ENCODE measurements at places on chromosomes 4 and X.

DNA sequence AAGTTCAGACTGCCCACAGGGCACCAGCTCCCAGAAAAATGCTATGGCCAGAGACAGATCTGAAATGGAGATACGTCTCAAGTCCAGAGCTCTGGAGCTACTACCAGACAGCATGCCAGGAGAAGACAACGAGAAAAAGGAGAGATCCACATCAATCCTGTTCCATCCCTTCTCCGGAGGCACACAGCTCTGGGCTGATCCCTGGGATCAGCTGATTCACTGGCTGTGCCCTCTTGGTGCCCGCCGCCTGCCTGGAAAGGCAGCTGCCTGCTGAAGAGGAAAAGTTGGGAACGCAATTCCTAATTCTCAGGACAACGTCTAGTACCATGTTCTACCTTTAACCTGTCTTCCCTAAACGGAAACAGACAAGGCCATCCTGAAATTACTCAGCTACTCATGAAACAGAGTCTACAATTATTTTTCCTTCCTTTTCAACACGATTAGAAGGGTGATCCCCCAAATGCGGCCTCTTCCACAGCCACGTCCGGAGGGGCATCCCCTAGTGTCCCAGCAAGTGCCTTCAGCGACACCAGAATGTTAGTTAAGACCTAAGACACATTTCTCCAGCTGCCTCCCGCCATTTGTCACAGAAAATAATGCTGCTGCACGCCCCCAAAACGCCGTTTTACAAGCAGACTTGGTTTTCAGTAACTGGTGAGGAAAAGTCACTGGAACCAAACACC, 2.4 kb downstream of the ZFYVE28 start:
- peaks cover 5% of the 10 kb centered on the region for H3K36me3 ChIP-seq
- peaks cover 60% of the 10 kb centered on the region for H3K4me1 ChIP-seq
- no peak for DNase-seq
- H3K27ac ChIP-seq, result no peak overlapping the region

DNA sequence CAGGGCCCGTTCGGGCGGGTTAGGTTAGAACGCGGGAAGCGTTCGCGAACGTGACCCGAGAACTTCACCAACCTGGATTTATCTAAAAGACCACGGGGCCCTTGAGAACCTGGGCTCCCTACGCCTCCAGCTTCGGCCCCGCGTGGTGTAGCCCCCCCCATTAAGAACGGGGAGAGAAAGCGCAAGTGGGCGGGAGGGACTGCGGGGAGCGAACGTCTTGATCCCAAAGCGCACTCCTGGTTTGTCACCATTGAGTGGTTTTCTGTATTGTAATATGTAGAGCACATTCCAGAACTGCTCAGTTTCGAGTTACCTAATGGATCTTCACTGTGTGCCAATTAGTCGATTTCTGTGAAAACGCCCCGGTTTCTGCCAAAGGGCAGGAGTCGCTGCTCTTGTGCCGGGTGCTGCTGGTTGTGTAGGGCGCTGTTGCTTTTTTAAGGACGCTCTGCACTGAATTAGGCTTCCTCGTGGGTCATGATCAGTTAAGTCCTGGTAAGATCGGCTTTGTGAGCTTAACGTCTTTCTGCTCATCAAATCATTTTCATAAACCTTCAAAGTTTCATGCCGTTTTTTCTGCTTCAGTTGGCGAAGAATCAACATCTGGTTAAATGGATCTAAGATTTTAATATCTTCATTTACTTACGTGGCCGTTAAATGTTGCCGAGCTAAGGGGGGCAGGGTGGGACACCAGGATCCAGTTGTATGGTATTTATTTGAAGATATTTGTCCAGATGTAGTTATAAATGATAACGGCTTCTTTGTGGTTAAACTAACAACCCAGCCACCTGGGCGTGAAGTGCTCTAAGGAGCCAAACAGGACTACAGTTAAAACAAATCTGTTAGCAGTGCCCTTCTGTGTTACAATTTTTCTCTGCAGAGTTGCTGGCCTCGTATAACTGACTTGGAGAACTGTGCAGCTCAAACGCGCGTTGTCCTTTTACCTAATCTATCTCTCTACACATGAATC, 809 bp downstream of the MND1 start:
- DNase-seq, result peak; percentile 53
- H3K4me1 ChIP-seq, result peaks cover 45% of the 10 kb centered on the region
- peaks cover 11% of the 10 kb centered on the region for H3K27me3 ChIP-seq
- peak overlapping the region; percentile 93 for H3K4me3 ChIP-seq
- peak overlapping the region; percentile 87 for H3K27ac ChIP-seq

DNA sequence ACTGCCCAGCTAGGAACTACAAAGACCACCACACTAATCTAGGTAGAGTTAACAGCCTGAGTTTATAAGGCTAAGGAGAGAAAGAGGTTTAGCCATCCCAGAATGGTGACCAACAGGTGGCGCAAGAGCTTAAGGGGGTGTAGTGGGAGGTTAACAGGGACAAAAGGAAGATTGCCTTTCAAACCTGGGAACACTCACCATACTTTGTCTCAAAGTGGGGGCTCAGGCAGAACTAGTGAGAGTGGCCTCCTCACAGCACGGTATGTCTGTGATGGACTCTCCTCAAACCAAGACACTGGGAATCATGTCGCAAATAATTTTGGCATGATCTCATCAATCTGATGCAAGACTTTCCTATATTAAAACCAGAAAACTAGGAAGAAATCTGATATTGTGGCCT, 23.4 kb downstream of the CCNI start:
- H3K4me1 ChIP-seq, result peaks cover 2% of the 10 kb centered on the region
- H3K27me3 ChIP-seq, result no peaks in the 10 kb centered on the region
- DNase-seq, result peak; percentile 26
- no peak overlapping the region for H3K27ac ChIP-seq
- peaks cover 76% of the 10 kb centered on the region for H3K36me3 ChIP-seq

DNA sequence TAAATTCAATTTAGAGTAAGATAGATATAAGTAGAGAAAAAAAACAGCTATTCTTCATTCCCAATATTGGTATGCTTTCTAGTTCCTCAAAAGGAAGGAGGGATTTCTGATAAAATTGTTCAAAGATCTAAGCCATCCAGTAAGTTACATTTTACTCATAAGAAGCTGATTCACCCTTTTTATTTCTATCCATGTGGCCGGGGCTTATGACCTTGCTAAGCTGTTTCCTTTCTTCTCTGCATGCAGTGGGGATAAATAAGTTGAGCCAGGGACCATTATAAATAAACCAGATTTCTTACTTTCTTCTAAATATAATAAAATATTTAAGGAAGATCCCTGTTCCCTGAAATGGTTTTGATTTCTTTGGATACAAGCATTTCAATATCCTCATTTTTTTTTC, 502.3 kb downstream of the PDHA2 start:
- H3K36me3 ChIP-seq, result no peaks in the 10 kb centered on the region
- H3K27ac ChIP-seq, result no peak overlapping the region
- H3K4me1 ChIP-seq, result peaks cover 1% of the 10 kb centered on the region
- H3K27me3 ChIP-seq, result no peaks in the 10 kb centered on the region
- H3K4me3 ChIP-seq, result no peak overlapping the region

GRCh38 chrX:150366951-150367545, 3.9 kb downstream of the MAMLD1 start:
- no peak for DNase-seq
- H3K4me3 ChIP-seq, result peak overlapping the region; percentile 76
- peak overlapping the region; percentile 84 for H3K27ac ChIP-seq
- H3K36me3 ChIP-seq, result peaks cover 6% of the 10 kb centered on the region
- peaks cover 3% of the 10 kb centered on the region for H3K27me3 ChIP-seq
- H3K4me1 ChIP-seq, result peaks cover 17% of the 10 kb centered on the region

- H3K36me3 ChIP-seq, result peaks cover 6% of the 10 kb centered on the region
- H3K27ac ChIP-seq, result no peak overlapping the region
- no peak overlapping the region for H3K4me3 ChIP-seq
- no peak for DNase-seq
- H3K4me1 ChIP-seq, result peaks cover 4% of the 10 kb centered on the region
- H3K27me3 ChIP-seq, result no peaks in the 10 kb centered on the region
Observed at GRCh38 chr4:88737307-88737941, 39.8 kb upstream of the NAP1L5 start.

- no peak overlapping the region for H3K4me3 ChIP-seq
- H3K4me1 ChIP-seq, result no peaks in the 10 kb centered on the region
- H3K27me3 ChIP-seq, result no peaks in the 10 kb centered on the region
- H3K36me3 ChIP-seq, result no peaks in the 10 kb centered on the region
- H3K27ac ChIP-seq, result no peak overlapping the region
Observed at GRCh38 chr4:86831262-86832130, 17.7 kb downstream of the SLC10A6 start.

GRCh38 chr4:140666889-140667614, 89.1 kb downstream of the TBC1D9 start:
- no peak overlapping the region for H3K4me3 ChIP-seq
- H3K36me3 ChIP-seq, result no peaks in the 10 kb centered on the region
- H3K27ac ChIP-seq, result no peak overlapping the region
- no peak for DNase-seq
- peaks cover 6% of the 10 kb centered on the region for H3K4me1 ChIP-seq
- peaks cover 8% of the 10 kb centered on the region for H3K27me3 ChIP-seq

DNA sequence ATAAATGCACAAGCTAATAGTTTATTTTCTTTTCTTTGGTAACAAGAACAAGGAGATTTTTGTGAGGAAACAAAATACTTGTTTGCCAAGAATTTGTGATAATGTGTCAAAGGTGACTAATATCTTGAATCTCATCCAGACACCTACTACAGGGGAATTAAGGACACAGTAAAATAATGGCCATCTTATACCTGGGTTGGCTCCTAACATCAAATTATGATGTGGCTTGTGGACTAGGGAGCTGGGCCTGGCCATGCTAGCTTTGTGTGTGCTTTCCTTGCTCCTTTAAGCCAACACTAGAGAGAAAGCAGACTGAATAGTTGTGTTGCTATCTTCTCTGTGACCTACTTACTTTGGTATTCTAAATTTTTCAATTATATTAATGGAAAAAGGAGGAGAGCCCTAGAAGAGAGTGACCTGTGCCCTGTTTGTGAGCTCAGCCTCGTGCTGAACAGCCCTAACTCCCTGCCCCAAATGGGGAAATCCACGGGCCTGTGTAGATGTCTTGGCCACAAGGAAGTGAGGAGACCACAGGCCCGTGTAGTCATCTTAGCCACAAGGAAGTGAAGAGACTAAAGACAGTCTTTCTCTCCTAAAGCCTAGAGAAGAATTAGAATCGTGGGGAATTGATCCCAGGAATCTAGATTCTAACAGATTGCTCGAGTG, 23.3 kb downstream of the ARHGAP24 start:
- H3K27ac ChIP-seq, result no peak overlapping the region
- no peak for DNase-seq
- no peak overlapping the region for H3K4me3 ChIP-seq
- no peaks in the 10 kb centered on the region for H3K4me1 ChIP-seq
- no peaks in the 10 kb centered on the region for H3K36me3 ChIP-seq

Measured in activated T-helper 2 cell treated with anti-CD3 and anti-CD28 coated beads, Interferon-gamma antibody, Interleukin-2, Interleukin-4, amounts not matched to agents 10 μg/mL and 5 μg/mL and 100 μg/mL, durations not matched to agents 14 hours and 24 hours and 36 hours (primary cell).